GM12878 (cell line): ENCODE measurements at places on chromosomes 7 and 10. TPM values are rescaled to one million over a fixed set of nuclear protein-coding genes. Genes with fewer than 3 reads are reported as not detected.

The MSMB gene
- not detected in 2 replicates for total RNA-seq

The MMD2 gene
- not detected in 2 replicates for total RNA-seq

The FFAR4 gene
- total RNA-seq, result not detected in 2 replicates

- no peak for DNase-seq
These were observed 271.2 kb upstream of the IGFBP3 start for GRCh38 chr7:46192271-46192670.

The RFC2 gene
- total RNA-seq, result 73.3 and 73.5 TPM in 2 replicates

DNA sequence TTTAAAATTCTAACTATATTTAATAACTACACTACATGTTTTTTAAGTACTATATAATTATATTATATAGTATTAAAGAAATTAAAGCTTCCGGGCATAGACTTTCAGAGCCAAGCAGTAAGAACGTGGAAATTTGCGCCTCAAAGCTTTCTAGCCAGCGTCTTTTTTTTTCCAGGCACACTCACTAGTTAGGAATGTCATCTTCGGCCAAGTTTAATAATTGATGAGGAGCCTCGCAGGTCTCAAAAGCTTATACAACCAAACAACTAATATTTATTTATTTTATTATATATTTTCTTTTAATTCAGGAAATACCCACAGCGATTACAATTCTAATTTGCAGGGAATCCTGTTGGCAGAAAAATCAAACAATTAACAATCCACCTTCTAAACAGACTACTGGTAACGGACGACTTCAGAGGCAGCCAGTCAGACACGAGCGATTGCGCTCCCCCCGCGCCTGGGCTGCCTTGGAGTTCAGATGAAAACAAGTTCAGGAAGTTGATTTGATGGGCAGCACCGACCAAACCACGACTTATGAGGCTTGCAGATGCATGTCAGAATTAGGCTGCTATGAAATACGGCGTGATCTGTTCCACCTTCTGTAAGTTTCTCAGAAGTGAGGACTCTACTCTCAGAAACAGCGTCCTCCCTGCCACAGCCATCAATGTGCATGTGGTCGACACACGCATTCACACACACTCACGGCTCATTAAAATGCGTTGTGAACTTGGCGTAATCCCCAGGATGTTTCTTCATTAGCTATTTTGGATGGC is 431.8 kb upstream of the MGMT start:
- no peak for DNase-seq
